ENCODE measurements at places on chromosomes 1 and 21.
A peak's percentile ranks its signal among the peaks of the same experiment; 100 is the strongest.

DNA sequence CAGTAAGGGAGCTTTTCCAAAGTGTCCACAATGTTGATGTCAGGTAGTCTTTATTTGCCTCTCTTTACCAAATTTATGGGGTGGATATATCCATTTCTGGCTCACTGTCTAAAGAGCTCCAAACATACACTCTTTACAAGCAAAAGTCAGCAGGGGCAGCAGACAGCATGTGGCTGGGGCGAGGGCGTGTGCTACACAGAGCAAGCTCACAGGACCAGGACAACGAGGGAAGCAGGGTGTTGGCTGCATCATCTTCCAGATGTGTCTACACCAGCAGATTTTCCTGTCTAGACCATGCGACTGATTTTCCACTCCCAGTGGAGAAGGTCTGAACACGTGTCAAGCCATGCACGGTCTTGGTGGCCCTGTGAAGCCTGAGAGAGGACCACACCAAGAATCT, 123.8 kb downstream of the TRABD2B start:
- DNase-seq: no peak

DNA sequence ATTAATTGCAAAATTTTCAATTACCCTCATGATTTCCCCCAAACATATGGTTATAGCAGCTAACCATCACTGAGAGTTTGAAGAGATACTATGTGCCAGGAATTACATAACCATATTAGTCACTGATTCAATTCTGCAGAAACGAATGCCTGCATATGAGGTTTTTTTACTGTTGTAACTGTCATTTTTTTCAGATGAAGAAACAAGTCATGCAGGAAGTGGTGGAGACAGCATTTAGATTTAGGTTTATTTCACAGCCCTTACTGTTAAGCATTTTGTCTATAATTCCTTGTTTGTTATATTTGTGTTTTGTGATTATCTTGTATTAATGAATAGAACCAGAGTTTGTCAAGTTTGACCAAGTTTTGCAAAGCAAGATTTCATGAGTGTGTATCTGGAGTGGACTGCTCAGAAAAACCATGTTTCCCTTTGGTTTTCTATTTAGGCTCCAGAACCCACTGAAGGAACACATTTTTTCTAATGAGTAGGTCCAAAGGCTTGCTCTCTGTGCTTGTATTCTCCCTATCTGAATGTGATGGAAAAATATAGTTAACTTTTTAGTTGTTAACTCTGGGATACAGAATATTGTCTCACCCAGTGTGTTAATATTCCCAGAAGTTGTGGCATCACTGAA, 308.5 kb upstream of the ADAMTS5 start:
- peak; percentile 49 for DNase-seq

DNA sequence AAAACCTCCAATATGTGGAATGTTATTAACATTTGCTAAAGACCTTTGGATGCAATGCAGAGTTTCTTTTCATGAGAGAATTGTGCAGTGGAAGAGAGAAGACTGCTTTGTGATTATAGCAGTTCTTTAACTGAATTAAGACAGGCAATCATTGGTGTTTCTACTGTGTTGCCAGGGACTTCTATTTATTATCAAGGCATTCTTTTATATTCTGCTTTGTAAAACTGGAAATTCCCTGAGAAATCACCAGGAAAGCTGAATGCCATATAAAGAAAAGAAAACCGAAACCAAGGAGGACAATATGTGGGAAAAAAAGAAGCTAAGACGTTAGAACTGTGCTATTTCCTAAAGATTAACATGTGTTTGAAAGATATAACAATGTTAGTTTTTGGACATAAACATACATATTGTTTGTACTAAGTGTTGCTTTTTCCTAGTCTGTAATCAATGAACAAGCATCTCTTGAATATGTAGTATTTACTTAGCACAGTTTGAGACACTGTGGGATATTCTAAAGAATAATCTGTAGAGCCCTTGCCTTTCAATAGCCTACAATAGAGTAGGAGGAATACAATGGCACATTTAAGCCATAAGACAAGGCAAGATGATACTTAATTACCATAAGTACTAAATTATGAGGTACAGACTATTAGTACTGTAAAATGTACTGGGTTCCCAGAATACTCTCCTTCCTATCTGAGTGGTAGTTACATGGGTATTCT, 47.1 kb downstream of the EXTL2 start:
- no peak for DNase-seq

DNA sequence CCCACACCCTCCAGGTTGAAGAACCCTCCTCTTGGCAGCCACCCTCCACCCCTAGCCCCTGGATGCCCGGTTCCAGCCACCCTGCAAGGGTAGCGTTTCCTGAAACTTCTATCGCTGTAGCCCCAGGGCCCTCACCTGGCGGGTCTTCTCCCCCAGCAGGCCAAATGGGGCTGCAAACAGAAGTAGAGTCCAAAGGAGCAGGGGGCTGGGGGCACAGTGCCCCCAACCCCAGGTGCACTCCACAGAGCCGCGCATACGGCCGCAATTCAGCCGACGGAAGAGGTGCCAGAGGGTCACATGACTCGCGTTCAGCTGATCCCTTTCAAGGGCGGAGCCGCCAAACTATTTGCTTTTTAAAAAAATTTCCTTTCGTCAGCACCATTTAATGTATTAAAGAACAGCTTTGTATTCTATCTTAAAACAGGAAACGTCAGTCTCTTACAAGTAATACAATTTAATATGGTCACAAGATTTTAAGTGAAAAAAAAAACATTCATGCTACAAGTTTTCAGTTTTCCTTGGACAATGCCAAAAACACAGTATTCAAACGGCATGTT, at the start of gene GLMP:
GLMP (minus strand) TSS at position 289 of the 557 bp plus-strand sequence; CDS start at position 255, 34 bp downstream.
- peak; percentile 69 for DNase-seq

DNA sequence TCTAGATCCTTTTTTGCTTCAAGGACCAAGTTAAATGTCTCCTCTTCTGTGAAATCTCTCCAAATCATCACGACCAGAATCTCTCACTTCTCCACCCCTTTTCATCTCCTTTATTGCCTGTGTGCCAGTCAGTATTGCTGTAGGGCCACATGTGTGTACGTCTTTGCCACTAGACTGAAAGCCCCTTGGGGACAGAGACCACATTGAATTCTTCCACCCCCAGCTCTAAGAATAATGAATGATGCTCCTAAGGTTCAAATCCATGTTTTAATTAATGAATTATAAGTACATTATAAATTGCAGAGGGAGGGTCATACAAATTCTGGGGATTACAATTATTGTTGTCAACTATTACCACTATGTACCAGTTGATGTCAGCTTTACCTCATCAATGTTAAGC, 343.8 kb downstream of the USP25 start:
- no peak for DNase-seq

- DNase-seq: peak; percentile 52
Observed at GRCh38 chr1:204286831-204287421, 72.8 kb downstream of the PLEKHA6 start.

DNA sequence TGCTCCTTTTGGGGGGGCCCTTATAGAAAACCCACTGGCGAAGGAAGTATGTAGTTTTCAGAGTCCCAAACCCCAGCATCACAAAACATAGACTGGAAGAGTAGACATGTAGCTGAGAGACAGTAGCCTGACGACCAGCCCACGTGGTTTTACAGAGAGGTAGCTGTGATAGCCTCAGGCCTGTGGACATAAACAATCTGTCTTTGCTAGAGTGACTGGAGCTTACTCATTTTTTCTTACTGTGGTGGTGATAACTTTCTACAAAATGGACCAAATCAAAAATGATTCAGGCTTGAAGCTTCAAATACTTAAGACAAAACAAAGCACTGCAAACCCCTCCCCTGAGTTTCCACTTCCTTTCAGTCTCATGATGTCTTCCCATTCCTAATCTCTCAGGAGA, 497.0 kb downstream of the RWDD3 start:
- peak; percentile 6 for DNase-seq

DNA sequence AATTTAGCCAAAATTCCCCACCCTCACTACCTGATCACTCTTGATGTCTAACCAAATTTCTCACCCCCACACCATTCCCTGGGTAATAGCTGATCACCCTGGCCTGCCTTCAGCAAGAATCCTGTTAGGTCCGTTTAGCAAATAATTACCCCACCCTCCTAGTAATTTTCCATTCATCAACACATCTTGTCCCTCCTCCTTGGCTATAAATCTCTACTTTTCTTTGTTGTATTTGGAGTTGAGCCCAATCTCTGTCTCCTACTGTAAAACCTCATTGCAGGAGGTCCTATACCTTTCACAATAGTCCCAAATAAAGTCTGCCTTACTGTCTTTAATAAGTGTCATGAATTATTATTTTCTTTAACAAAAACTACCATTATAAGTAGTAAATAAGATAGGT, 6.9 kb upstream of the PRKAA2 start:
- DNase-seq: no peak

DNA sequence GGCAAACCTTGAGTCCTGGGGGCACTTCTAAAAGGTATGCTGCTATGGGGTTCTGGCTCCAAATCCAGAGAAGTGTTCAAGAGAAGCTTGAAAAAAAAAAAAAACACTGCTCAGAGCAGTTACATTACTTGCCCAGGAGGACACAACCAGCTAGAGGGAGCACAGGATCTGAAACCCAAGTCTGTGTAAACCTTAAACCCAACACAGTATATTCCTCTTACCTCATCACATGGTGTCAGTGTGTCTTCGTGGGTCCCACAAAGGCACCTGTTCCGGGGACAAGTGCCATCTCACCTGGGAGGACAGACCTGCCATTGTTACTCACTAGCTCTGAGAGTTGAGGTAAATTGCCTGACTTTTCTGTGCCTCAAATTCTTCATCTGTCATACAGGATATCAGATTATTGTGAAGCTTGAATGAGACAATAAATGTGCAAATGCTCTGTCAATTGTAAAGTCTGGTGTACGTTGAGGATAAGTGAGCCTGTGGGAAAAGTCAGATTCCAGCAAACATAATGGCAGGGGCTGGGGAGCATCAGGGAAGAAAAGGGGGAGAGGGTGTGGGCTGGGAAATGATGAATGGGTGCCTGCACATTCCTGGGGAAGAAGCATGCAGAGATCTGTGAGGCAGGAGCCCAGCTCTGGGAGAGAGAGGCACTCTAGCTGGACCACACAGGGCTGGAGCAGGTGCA, 170.4 kb upstream of the ZC3H12A start:
- DNase-seq: no peak

- DNase-seq: no peak
Observed at GRCh38 chr1:158362941-158363340, 9.2 kb downstream of the CD1E start.

DNA sequence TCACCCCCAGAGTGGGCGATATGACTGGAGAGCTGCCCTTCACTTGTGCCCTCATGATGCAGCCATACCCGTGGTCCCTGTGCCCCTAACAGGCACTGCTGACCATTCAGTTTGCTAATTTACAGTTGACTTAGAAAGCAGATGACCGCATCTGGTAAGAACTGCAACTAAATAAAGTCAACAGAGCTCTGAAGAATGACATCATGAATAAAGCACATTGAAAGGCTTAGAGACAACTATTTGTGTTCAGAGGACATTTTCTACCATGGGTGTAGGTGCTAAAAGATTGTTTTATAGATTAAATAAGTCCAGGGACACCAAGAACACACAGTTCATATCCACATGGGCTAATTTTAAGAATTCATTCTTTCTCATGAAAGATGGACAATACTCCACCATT, 65.5 kb downstream of the LPAR3 start:
- no peak for DNase-seq

DNA sequence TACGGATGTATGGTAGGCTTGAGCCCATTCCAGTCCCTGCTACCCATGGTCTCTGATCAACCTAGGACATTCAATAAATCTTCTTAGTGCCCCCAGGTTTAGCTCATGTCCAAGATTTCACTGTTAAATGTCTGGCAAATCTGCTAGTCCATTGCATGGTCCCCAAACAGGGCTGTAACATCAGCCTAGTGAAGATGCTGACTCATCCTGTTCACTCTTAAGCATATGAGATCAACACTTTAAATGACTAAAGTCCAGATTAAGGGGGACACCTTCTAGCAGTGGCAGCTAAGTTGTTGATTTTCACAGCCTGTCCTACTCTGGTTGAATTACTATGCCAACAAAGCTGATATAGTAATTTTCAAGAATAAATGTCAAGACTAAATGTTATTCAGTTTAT, 46.5 kb upstream of the NUF2 start:
- DNase-seq: no peak

- peak; percentile 68 for DNase-seq
Observed at GRCh38 chr1:247407180-247407616, 8.8 kb upstream of the NLRP3 start.

- DNase-seq: peak; percentile 72
Observed at GRCh38 chr1:204418174-204419063, 6.8 kb upstream of the PPP1R15B start.

DNA sequence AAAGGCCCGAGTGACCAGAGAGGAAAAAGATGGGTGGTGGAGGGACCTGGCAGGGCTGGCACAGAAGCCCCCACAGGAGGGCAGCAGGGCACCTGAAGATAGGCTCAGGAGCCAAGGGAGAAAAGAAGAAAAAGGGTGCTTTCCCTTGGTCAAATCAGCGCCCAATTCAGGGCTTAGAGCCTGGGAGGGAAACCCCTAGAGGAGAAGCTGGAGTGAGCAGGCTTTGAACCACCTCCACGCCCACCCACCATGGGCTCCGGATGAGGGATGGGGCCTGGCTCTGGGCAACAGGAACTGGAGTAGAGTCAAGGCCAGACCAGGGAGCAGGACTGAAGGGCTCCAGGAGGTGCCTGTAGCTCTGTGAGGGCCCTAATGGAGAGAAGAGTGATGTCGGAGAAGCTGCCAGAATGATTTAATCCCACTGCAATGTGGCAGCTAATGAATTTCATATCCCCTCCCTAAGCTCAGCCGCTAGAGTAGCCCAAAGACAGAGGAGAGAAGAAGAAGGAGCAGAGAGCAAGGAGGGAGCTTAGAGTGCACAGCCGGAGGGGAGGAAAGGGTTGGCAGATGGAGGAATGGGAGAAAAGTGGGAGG, 12.0 kb upstream of the PRELP start:
- peak; percentile 10 for DNase-seq

GRCh38 chr1:234999513-234999940, 129.1 kb downstream of the TOMM20 start:
- no peak for DNase-seq

DNA sequence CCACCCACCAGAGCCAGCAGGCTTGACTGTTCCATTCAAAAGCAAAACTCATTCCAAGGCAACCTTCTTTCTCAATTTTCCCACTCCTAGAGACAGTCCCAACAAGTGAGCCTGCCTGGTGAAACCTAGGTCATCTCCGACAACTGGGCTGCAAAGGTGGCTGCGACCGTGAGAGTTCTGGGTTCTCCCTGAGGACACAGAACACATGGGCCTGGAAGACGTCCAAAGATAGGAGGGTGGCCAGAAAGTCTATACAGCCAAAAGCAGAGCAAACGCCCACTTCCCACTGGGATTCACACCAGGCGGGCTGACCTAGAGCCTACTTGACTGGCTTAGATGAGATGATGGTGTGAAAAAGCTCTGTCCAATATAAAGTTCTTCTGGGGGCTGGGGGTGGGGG, 90.2 kb upstream of the GRIK3 start:
- no peak for DNase-seq

DNA sequence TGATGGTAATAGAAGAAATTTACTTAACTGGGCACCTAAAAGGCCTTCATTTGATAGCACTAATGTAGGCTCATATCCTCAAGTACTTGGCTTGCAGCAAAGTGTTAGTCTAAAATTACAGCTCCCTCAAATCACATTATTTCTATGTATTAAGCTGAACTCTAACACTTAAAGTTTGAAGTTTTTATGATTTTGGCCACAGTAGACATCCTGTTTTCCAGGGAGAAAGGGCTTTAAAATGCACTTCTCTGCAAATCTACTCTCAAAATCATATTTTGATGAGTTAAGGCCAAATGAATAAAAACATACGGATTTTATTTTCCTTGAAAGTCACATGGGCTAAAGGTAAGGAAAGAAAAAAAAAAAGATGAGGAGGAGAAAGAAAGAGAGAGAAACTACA, 575.5 kb downstream of the PLPP3 start:
- no peak for DNase-seq
